ENCODE measurements at places on chromosomes 2 and 18. TPM values are rescaled to one million over a fixed set of nuclear protein-coding genes. Genes with fewer than 3 reads are reported as not detected.

DNA sequence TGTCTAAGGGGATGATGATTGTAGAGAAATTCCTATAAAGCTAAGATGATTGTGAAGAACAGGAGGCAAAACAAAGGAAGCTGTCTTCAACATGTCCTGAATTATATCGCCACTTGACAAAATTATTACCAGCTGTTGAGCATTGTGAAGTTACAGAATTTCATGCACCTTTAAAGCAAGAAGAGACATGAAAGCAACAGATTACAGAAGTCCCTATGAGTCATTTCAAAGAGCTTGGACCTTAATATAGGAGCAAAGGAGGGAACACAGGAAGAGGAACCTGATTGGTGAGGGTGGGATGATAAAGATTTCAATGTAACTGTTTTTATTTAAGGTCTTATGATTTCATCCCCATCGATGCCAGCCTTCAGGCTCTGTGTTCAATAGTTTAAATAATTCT is 526.9 kb upstream of the HNMT start:
- no peaks in the 10 kb centered on the region for H3K36me3 ChIP-seq
- no peaks in the 10 kb centered on the region for H3K4me1 ChIP-seq

DNA sequence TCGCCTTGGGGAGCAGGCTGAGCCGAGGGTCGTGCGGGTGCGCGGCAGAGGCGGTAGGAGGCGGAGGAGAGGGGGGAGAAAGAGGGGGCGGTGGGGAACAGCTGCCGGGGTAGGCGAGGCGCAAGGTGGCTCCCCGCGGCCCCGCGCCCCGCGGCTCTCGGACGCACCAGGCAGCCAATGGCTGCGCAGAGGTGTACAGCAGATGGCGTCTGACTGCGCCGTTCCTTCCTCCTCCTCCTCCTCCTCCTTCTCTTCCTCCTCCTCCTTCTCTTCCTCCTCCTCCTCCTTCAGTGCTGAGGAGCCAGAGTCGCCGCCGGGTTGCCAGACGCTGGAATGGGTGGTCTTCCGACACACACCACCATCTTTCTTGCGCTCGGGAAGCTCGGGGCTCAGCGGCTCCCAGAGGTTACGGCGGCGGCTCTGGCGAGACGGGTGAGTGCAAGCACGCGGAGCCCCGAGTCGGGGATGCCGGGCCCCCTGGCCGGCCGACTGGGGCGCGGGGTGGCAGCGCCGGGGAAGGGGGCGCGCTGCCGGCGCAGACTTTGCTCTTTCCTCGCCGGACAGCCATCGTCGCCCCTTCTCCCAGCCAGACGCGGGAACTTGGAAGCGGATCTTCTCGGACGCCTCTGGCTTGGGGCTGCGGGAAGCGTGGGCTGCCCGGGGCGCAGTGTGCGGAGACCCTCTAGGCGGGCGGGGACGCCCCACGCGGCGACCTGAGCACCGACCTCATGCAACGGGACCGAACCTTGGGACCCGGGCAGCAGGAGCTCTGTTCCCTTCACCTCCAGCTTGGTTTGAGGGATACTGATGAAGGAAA is at the start of gene THSD7B:
TSS of gene THSD7B (plus strand) at position 290 of the 817 bp plus-strand sequence. CDS start 116,634 bp downstream, outside the sequence.
- H3K27me3 ChIP-seq, result peaks cover 58% of the 10 kb centered on the region
- no peak for DNase-seq
- H3K36me3 ChIP-seq, result no peaks in the 10 kb centered on the region
- peak within 1 kb of the TSS; percentile 45 for H3K4me3 ChIP-seq
- H3K27ac ChIP-seq, result no peak within 1 kb of the TSS

DNA sequence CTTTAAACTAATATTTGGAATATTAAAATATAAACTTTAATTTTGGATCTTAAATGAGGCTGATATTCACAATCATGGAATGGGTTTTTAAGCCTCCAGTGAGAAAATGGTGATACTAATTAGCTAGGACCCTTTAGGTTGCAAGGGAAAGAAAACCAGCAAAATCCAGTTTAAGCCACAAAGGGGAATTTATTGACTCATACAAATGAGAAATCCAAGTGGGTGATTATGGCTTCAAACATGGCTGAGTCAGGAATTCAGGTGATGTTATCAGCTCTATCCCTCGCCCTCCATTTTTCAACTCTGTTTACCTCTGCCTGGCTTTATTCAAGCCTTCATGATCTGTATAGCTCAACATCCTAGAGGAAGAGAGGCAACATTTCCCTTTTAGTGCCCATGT is 75.3 kb upstream of the DLX2 start:
- H3K27me3 ChIP-seq, result no peaks in the 10 kb centered on the region
- peaks cover 27% of the 10 kb centered on the region for H3K4me1 ChIP-seq
- no peak overlapping the region for H3K4me3 ChIP-seq
- no peaks in the 10 kb centered on the region for H3K36me3 ChIP-seq
- DNase-seq, result no peak

DNA sequence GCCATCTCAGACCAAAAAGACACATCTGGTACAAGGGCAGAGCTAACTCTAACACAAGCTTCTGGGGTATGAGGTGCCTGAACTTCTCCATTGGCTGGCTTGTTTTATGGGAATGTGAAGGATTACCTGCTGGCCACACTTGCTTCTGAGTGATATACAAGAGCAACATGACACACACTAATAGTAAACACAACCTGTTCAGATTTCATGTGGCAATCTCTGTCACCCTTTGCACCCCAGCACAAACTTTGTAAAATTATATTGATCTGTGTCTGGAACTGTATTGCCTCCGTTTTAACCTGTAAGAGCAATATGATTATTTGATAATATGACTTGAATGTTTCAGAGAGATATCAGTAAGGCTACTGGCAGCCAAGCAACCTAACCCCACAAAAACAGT is 276.7 kb downstream of the CCDC85A start:
- no peaks in the 10 kb centered on the region for H3K36me3 ChIP-seq
- no peaks in the 10 kb centered on the region for H3K27me3 ChIP-seq
- DNase-seq, result no peak
- H3K27ac ChIP-seq, result no peak overlapping the region
- no peak overlapping the region for H3K4me3 ChIP-seq

The TTN gene
- 0.91 TPM for total RNA-seq

The TBR1 gene
- not detected for total RNA-seq

All from activated naive CD4-positive, alpha-beta T cell treated with anti-CD3 and anti-CD28 coated beads for 36 hours (primary cell).